Right forelimb (tissue), 1 donor: ENCODE measurements at places on chromosomes 6 and 20.

DNA sequence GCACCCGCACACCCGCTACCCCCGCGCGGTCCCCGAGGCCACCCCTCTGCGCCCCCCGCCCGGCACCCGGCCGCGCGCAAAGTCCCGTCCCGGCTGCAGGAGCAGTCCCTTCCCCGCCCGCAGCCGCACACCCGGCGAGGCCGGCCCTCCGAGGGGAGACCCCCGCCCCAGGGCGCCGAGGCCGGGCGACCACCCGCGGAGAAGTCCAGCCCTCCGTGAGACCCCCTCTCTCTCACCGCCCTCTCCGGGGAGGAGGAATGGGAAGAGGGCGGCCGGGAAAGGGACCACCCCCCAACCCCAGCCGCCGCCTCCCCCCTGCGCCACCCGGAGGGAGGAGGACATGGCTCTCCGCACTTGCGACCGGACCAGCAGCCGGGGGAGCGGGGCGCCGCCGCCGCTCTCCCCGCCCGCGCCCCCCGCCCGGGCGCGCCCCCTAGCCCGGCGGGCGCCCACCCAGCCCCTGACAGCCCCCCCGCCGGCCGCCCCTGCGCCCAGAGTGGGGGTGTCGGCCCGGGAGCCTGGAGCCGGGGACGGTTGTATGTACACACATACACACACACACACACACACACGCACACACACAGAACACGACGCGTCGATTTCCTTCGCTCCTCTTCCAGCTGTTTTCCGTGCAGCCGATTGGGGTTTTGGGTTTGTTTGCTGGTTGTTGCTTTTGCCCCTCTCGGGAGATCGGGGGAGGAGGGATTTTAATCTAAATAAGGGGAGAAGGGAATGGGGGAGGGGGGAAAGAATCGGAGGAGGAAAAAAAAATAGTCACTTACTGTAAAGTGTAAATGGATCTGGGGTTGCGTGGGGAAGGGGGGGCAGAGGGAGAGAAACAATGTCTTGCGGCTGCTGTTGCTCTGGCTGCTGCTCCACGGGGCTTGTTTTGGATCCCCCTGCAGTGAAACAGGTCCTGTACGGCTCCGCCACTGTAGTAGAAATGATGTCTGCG lies at the start of gene ATXN1:
Gene ATXN1, minus strand, starts transcription at position 945 of the 955 bp plus-strand sequence.
- DNase-seq = peak; percentile 85

GRCh38 chr6:129050086-129050485 lies 167.1 kb downstream of the LAMA2 start:
- DNase-seq = no peak

- DNase-seq = no peak
Measured at GRCh38 chr6:126535138-126535537, 195.2 kb downstream of the CENPW start.

DNA sequence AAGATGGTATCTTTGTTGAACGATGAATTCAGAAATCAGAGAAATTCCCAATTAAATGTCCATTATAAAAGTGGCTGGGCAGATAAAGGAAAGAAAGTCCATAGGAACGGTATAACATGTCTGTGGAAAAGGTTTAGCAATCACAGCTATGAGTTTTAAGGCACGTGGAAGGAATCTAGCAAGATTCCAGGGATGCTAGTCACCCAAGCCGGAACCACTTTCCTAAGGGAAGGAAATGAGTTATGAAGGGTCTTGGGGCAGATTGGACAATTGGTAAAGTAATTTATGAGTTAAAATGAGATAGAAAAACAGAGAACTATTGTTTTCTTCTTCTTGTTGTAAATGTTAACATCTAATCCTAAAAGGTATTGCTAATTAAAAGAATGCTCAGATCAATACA lies 384.8 kb downstream of the ADGRB3 start:
- no peak for DNase-seq

DNA sequence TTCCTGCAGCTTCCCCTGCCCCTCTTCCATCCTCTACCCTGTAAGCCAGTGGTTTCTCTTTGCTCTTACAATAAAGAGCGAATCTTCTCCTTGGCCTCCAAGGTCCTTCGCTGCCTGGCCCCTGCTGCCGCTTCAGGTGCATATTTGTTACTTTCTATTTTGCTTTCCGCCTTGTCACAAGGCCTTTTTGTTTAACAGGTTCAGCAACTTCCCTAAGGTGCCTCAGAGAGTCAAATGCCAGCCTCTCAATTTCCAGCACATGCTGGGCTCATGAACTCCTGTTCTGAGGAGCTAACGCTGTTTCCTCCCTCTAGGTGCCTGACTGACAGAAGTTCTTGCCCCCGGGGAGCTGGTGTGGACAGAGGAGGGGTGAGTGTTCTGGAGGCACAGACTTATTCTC lies 42.4 kb upstream of the EPB41L1 start:
- no peak for DNase-seq

GRCh38 chr6:158431036-158431435 lies 118.8 kb downstream of the TULP4 start:
- DNase-seq = no peak

- DNase-seq = no peak
Measured at GRCh38 chr6:126033696-126034095, 47.4 kb downstream of the TRMT11 start.

GRCh38 chr20:10922506-10922905 lies 248.7 kb upstream of the JAG1 start:
- DNase-seq = no peak

GRCh38 chr20:63425846-63426485 lies 46.5 kb downstream of the KCNQ2 start:
- DNase-seq = no peak

DNA sequence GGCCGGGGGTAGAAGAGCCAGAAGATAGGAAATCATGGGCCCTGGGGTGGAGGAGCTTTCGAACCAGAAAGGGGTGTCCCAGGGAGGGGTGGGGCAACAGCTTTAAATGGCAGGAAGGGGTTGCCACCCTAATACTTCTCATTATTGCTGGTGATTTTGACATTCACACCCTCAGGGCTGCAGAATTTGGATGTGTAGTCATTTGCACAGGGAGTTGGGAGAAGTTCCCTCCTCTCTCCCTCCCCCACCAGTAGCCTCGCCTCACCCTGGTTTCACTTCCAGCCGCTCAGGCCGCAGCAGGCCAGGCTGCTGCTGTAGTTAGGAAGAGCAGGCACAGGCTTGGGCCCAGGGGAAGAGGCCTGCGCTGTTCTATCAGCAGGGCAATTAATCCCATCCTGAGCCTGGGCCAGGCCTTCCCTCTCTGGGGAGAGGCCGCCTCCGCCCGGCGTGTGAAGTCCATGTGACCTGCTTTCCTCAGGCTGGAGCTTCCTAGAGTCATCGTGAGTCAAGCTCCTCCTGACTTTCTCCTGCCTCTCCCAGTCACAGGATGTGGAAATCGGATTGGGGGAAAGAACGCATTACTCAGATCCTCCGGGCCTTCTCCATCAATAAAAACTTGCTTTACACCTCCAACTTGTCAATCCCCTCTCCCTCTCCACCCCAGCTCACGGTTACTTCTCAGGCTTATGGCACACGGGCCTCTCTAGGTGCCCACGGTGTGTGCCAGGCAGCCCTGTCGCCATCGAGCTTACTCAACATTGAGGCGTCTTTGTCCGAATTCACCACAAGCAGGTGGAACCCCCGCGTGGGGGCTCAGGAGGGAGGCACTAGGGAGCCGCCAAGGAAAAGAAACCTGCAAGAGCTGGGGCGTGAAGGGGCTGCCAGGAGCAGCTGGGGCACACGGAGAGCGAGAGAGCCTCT lies 7.8 kb downstream of the ADTRP start:
- DNase-seq = peak; percentile 67

GRCh38 chr6:31339210-31339609 lies 17.8 kb downstream of the HLA-B start:
- no peak for DNase-seq

DNA sequence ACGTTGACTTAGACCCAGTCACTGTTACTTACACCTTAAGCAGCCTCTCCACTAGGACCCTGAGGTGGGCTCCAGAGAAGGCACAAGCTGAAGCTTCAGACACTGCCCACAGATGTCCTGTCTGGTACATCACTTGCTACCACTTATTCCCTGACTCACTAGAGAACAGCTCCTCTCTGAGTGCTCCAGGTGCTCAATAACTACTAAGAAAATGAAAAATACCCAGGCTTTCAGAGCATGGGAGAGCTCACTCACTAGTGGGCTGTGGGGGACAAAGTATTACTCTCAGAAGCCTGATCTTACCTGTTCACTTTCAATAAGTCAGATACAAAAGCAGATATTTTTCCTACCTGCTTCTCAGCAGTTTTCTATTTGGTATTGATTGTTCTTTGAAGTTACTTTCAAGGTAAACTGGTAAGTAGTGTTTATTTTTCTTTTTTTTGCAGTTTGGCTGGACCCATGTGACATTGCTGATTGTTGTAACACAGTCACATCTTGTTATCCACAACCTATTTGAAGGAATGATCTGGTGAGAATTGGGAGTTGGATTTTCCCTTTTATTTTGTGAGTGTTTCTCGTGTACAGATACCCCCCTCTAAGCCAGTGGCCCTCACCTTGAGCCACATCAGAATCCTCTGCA lies 55.9 kb downstream of the CDS2 start:
- DNase-seq = no peak
